ENCODE measurements at places on chromosomes 2 and 18.

GRCh38 chr2:164523009-164523408, 98.3 kb downstream of the GRB14 start:
- DNase-seq, result peak; percentile 28

DNA sequence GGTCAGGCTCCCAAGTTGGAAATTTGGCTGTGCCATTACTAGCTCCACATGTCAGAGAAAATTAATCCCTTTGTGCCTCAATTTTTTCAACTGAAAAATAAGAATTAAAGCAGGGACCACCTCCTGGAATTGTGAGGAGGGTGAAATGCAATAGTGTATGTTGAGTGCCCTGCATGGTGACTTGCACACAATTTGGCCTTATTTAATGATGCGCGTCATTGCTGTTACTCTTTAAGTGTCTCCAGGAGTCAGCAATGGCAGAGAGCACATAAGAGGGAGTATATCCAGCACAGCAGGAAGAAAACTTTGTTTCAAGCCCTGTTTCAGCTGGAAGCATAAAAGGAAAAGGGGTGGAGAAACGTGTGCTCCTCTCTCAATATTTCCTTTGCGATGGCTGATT, 215.8 kb downstream of the ALK start:
- DNase-seq, result no peak

GRCh38 chr2:26483957-26484565, 6.1 kb upstream of the OTOF start:
- no peak for DNase-seq

- no peak for DNase-seq
These were observed 25.4 kb upstream of the SLC66A3 start for GRCh38 chr2:11129598-11130449.

- peak; percentile 18 for DNase-seq
These were observed 144.0 kb downstream of the ZRANB3 start for GRCh38 chr2:135386993-135387392.

DNA sequence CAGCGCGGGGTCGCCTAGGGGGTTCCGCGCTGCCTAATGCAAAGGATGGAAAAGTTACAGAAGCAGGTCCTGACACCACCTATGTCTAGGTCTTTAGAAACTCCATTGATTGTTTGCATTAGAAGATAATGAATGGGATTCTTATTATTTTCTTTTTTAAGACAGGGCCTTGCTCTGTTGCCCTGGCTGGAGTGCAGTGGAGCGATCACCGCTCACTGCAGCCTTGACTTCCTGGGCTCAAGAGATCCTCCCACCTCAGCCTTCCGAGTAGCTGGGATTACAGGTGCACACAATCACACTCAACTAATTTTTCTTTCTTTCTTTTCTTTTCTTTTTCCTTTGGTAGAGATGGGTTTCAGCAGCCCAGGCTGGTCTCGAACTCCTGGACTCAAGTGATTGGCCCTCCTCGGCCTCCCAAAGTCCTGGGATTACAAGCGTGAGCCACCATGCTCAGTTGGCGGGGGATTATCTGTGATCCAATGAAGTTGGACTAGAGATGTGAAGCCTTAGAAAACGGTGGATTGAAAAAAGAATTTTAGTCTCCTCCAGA, 761 bp upstream of the IDH1 start:
- DNase-seq, result no peak

DNA sequence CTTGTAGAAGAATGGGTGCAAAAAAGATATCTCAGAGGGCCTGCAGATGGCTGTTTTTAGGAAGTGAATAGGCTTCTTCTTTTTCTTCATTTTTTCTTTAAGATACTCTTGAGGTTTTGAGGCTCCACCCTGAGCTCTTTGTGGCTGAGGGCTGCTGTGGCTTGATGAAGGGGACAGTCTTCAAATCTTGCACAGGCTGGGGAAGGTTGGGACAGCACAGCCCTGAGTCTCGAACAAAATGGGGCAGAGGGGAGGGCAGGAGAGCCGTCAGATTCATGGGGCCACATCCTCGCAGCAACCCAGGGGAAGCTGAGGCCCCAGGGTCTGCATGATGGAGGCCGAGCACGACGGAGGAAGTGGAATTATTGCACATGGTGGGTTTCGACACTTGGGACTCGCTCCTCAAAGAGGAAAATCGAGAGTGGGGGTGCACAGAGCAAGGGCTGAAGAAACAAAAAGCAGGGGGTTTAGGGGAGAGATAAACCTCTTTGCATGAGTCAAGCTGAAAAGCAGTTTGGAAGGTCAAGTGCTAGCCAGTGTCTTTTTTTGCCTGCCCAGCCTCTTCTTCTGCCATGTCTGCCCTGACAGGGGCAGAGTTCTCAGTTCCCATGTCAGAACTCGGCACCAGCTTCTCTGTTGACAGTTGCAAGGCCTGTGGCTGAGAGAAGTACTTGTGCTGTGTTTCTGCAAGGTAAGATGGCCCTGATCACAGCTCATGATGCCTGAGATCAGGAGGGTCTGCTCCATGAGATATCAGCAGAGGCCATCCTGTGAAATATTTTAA, 19.5 kb downstream of the INPP4A start:
- DNase-seq, result no peak

DNA sequence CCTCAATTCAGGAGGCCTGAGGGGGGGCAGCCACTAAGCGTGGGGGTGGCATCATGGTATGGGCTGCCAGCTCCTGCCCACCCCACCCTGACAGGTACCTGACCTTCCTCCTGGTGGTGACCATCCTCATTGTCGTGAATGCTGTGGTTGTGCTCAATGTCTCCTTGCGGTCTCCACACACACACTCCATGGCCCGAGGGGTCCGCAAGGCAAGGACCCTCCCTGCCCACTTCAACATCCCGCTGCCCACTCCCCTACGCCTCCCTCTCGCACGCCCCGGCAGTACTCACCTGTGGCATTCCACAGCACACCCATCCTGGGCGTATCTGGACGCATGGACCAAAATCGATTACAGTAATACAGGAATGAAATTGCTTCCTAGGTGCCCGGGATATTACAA, 4.0 kb downstream of the CHRNG start:
- no peak for DNase-seq

- DNase-seq, result no peak
These were observed 110.9 kb downstream of the GALR1 start for GRCh38 chr18:77360315-77361190.

- no peak for DNase-seq
These were observed 110.2 kb upstream of the ITGB6 start for GRCh38 chr2:160310118-160310828.

GRCh38 chr2:55049043-55049820, 1.0 kb downstream of the RTN4 start:
- DNase-seq, result peak; percentile 70

GRCh38 chr2:121005453-121005852, 269.8 kb downstream of the GLI2 start:
- no peak for DNase-seq

DNA sequence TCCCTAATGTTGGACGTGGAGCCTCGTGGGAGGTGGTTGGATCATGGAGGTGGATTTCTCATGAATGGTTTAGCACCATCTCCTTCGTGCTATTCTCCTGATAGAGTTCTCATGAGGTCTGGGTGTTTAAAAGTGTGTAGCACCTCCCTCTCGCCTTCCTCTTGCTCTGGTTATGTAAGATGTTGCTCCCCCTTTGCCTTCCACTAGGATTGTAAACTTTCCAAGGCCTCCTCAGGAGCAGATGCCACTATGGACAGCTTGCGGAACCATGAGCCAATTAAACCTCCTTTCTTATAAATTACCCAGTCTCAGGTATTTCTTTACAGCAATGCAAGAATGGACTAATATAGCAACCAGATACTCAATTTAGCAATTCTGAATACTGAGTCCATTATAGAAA, 82.4 kb upstream of the PELI1 start:
- no peak for DNase-seq

- no peak for DNase-seq
These were observed 36.2 kb downstream of the AMER3 start for GRCh38 chr2:130791617-130791939.

GRCh38 chr2:241771286-241772062, 5.1 kb upstream of the GAL3ST2 start:
- peak; percentile 7 for DNase-seq

DNA sequence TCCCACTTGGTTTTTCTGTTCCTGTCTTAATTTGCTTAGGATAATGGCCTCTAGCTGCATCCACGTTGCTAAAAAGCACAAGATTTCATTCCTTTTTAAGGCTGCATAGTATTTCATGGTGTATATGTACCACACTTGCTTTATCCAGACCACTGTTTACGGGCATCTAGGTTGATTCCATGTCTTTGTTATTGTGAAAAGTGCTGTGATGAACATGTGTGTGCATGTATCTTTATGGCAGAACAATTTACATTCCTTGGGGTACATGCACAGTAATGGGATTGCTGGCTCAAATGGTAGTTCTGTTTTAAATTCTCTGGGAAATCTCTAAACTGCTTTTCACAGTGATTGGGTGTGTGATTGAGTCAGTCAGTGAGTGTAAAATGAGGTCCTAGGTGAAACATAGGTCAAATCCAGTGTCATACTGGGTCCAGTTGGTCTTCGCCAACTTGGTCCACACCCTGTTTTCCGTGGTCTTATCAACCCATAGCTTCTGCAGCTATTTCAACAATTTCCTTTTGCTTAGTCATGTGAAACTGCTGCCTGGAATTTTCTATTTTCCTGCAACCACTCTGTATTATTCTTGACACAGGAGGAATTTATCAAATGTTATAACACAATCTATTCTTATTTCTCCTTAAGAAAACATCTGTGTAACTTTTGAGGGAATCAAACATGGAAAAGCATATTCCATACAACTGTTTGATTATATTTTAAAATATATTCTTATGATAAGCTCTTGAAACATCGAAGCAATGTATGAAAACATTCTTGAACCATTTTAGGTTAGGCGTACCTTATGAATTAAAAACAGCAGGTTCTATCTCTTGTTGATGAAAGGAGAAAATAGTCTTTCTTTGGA, 82.9 kb downstream of the ADCYAP1 start:
- peak; percentile 47 for DNase-seq

DNA sequence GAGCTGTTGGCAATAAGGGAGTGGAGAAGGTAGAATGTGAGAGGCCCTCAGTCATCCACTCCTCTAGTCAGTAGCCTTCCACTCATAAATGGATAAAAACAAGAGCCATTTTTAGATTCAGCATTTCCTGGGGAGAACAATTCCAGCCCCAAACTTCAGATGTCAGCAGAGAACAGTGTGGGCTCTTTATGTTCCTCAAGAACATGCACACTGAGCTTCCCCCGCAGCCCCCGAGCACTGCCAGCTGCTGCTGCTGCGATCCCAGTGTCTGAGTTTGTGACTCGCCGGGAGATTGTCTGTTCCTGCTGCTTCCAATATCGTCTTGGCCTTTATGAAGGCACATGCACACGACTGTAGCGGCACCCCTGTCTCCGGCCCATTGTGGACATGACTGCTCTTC, 143.7 kb upstream of the CTNNA2 start:
- no peak for DNase-seq

GRCh38 chr2:71313016-71313766, 18.4 kb upstream of the ZNF638 start:
- DNase-seq, result peak; percentile 54

- peak; percentile 54 for DNase-seq
These were observed 54.1 kb downstream of the E2F6 start for GRCh38 chr2:11411768-11412448.

GRCh38 chr2:64659252-64659651, 5.5 kb upstream of the SERTAD2 start:
- DNase-seq, result no peak

DNA sequence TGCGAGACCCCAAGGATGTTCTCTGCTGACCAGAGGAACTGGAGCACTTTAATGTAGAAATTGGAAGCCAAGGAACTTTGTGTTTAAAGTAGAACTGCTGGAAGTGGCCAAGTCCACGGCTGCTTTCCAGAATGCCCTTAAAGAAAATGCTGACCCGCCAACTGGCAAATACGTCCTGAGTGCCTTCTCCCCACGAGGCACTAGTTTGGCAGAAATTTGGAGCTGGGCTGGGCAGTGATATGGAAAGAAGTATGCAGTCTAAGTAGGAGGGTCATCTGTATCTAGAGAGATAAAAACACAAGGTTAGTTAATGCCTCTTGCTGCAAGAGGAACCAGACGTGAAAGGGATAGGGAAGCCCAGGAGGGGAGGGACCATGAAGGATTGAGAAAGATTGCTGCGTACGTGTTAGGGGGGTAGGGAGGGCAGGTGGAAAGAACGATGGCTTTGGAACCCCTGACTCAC, 59.3 kb upstream of the RFX8 start:
- no peak for DNase-seq

GRCh38 chr2:18123577-18123976, 245.1 kb downstream of the KCNS3 start:
- DNase-seq, result no peak

GRCh38 chr2:205408696-205409095, 273.6 kb upstream of the NRP2 start:
- DNase-seq, result peak; percentile 62

DNA sequence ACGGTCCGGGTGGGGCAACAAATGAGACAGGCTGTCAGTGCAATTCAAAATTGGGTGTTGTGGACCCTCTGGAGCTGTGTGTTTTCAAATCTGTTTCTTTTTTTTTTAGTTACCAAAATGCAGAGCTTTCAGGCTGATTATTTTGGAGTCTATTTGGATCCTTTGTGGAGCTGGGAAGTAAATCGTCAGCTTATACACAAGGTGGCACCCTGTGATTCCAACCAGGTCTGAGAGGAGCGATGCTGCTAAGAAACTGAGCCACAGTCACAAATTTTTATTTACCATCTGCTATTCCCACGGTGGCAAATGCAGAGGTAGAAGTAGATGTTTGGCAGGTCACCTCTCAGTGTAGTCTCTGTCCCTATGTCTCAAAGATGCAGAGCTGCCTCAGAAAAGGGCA, 3.8 kb upstream of the EPC2 start:
- peak; percentile 57 for DNase-seq

DNA sequence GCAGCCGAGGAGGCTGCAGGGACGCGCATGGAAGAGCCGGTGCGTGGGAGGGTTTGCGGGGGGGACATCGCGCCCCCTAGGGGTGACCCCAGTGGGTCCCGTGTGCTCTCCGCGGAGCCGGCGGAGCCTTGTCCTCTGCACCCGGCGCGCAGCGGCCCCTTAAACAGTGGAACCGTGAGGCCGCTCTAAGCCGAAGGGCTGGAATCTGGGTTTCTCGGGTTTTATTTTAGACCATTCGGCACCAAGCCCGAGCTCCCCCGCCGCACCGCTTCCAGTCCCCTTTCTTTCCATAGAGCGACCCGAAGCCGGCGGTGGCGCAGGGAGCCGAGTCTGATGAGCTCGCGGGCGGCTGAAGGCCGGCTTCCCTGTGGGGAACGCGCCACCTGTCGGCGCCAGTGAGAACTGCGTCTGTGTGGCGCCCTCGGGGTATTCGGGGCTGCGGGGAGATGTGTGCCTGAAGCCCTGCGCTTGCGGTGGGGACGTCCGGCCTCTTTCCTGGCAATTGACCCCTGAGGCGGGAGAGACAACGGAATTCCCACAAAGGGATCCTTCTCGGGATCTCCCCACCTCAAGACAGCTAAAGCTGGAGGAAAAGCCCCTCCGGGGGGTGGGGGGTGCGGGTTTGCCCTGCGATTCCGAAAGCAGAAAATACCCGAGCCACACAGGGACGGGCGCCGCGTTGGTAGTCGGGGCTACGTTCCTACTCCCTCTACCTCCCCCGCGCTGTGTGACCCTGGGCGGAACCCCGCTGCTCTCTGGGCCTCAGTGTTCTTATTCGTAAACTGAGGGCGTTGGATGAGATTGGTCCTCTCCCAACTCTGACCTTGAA, 8.2 kb upstream of the EN1 start:
- peak; percentile 83 for DNase-seq

GRCh38 chr18:28576941-28577340, 400.0 kb upstream of the CDH2 start:
- DNase-seq, result peak; percentile 4

Data from fibroblast of mammary gland (primary cell).